Renal cortex interstitium (tissue), 15 donors: ENCODE measurements at places on chromosomes 4 and X.

- no peak for DNase-seq
Measured at GRCh38 chr4:147994076-147994475, 262.2 kb downstream of the ARHGAP10 start.

DNA sequence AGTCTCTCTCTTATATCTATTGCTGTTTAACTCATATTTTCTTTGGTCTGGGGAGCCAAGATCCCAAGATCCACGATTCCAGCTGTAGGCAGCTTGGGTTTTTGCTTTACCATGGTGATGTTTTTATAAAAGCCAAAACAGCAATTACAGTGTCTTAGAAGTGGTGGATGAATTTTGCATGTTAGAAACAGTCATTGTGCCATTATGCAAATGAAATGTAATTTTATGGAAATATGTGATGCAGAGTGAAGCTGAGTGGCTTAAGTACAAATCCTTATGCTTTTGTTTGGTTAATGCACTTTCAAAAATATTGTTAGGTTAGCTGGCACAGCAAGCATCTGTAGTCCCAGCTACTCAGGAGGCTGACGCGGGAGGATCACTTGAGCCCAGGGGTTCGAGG is 32.8 kb upstream of the PTTG2 start:
- no peak for DNase-seq

DNA sequence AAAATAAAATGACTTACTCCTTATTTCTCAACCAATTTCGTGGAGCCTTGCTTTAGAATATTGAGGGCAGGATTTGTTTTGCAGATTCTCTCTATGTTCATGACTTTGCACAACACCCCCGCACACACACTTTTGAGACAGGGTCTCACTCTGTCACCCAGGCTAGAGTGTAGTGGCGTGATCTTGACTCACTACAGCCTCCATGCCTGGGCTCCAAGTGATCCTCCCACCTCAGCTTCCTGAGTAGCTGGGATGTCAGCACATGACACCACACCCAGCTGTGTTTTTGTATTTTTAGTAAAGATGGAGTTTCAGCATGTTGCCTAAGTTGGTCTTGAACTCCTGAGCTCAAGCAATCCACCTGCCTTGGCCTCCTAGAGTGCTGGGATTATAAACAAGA is 12.0 kb downstream of the CT47C1 start:
- no peak for DNase-seq

DNA sequence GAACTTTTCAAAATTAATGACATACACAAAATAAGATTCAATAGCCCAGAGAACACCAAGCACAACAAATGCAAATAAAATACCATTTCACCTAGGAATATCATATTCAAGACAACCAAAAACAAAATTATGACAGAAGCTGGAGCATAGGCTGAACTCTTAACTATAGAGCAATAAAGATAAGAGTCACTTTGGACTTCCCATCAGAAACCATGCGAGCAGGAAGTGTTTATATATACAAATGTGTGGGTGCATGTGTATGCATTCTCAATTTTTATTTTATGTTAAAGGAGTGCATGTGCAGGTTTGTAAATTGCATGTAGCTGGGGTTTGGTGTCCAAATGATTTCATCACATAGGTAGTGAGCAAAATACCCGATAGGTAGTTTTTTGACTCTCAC is 291.6 kb downstream of the ARAP2 start:
- DNase-seq: no peak

GRCh38 chr4:111689214-111689613 is 456.0 kb upstream of the FAM241A start:
- DNase-seq: no peak

- no peak for DNase-seq
Measured at GRCh38 chrX:57583477-57583876, 8.3 kb upstream of the ZXDB start.

DNA sequence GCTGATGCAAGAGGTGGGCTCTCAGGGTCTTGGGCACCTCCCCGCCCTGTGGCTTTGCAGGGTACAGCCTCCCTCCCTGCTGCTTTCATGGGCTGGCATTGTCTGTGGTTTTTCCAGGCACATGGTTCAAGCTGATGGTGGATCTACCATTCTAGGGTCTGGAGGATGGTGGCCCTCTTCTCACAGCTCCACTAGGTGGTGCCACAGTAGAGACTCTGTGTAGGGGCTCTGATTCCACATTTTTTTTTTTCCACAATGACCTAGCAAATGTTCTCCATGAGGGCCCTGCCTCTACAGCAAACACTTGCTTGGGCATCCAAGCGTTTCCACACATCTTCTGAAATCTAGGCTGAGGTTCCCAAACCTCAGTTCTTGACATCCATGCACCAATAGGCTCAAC is 657.9 kb upstream of the CT83 start:
- no peak for DNase-seq

DNA sequence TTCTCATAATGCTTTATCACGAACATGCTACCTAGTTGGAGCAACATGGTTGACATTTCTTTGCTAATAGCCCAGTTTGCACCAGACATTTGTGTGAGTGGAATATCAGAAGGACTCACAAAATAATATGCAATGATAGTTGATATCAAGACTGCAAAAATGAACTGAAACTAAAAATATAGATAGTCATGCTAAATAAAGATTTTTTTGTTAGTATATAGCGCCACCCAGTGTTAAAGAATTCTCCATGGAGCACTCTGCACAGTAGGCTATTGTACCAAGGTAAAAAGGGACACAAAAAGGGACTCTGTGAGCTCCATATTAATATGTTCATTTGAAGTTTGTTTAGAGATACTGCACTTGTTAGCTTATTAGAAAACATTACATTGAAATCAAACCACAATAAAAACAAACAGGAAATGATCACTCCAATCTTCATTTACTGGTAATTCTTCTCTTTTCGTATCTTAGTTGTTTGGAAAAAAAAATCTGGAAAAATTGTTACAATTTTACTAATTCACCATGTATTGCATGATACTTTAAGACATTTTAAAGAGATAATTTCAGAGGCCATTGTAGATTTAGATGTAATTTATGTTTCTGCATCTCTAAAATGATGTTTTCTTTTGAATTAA is 1509.6 kb downstream of the ADGRL3 start:
- peak; percentile 36 for DNase-seq

DNA sequence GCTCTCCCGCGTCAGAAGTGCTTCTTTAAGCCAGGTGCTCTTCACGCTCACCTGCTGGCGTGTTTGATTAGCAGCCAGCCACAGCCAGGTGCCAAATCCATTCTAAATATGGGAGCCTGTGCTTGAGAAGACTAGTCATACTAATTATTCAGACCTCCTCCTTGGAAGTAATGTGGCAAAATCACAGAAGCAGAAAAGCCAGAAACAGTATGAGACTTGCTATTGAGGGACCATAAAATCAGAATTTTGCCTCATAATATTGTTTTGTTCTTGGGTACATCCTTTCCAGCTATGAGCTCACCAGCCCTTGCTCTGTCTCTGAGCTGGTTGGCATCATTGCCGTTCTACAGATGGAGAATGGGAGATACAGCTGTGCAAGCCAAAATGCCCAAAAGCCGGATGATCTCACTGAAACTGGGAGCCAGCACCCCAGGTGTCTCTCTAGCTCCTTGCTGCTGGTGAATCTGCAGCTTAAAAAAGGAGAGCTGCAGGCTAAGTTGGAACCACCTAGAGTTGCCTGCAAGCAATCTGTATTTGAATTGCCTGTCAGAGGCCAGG is 205.4 kb downstream of the SHROOM3 start:
- no peak for DNase-seq

DNA sequence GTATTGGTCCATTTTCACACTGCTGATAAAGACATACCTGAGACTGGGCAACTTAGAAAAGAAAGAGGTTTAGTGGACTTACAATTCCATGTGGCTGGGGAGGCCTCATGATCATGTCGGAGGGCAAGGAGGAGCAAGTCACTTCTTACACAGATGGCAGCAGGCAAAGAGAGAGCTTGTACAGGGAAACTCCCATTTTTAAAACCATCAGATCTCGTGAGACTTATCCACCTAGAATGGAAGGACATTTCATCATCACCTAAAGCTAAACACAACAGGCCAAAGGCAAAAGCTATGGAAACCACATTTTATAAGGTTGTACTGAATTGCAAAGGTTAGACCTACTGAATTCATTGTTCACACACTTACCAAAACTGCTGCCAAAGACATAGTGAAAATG is 6.0 kb upstream of the SLC25A43 start:
- DNase-seq: no peak

GRCh38 chr4:89134775-89135319 is 23.5 kb downstream of the TIGD2 start:
- no peak for DNase-seq

- DNase-seq: no peak
Measured at GRCh38 chr4:100317032-100317864, 127.0 kb upstream of the DDIT4L start.

DNA sequence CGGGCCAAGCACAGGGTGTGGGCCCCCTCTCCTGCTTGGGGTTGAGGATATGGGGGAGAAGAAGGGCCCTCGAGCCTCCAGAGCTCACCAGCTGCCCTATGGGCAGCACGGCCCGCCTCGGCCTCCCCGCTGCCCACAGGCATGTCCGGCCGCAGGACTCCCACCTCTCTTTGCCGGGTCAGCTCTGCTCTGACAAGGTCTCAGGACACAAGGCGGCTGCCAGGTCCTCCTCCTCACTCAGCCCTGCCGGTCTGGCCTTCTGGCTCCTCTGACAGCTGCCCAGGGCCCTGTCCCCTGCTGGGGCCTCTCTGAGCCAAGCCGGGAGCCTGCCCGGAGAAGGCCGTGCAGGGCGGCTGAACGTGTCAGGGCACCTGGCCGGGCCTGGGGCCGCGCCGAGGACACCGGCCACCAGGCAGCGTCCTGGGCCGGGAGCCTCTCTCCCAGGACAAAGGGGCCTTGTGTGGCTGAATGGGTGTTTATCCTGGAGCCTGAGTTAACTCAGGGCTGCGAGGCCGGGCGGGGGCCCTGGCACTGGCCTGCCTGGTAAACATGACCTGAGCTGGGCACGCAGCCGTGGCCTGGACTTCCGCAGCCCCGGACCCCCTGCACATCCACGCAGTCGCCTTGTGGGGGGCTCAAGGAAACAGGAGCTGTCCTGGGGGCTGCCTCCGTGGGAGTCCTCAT is 25.7 kb downstream of the TACC3 start:
- DNase-seq: no peak

- DNase-seq: no peak
Measured at GRCh38 chr4:74410272-74410671, 34.7 kb upstream of the AREG start.

GRCh38 chrX:53080628-53081580 is 1.3 kb upstream of the TSPYL2 start:
- DNase-seq: no peak

- no peak for DNase-seq
Measured at GRCh38 chrX:124203311-124203710, 129.1 kb upstream of the TEX13D start.

GRCh38 chrX:139930401-139930800 is 2.5 kb downstream of the ATP11C start:
- no peak for DNase-seq

GRCh38 chrX:82362550-82362949 is 1145.5 kb upstream of the POU3F4 start:
- no peak for DNase-seq

GRCh38 chr4:3638080-3638795 is 106.0 kb upstream of the LRPAP1 start:
- DNase-seq: peak; percentile 72

- DNase-seq: no peak
Measured at GRCh38 chrX:16848541-16848940, 21.6 kb downstream of the RBBP7 start.

DNA sequence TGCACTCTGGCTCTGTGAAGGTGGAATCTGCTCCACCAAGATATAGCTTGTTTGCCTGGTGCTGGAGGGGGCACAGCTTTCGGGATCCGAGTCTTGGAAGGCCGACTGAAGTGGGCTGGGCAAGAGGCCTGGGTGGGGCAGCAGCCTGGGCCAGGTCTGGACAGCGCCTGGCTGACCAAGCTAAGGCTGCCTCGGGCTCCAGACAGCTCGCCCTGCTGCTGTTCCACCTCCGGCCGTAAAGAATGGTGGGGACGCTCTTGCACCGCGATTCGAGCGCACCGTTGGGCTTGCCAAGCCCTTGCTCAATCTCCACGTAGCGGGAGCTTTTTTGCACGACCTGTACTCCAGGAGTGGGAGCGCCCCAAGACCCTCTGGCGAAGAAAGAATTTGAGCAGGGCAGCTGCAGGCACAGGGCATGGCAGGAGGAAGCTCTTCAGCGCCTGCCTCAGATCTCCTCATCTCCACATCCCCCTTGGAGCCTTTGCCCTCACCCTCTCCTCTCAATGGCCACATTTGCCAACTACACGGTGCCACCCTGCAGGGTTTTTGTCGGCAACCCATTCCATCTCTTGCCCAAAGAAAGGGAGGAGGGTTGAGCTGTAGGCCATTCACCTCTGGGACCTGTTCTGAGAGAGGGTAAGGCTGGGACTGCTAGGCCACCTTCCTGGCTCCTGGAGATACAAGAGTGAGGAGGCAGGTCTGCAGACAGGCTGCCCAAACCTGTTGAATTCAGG is 18.9 kb downstream of the CNGA2 start:
- DNase-seq: peak; percentile 12

DNA sequence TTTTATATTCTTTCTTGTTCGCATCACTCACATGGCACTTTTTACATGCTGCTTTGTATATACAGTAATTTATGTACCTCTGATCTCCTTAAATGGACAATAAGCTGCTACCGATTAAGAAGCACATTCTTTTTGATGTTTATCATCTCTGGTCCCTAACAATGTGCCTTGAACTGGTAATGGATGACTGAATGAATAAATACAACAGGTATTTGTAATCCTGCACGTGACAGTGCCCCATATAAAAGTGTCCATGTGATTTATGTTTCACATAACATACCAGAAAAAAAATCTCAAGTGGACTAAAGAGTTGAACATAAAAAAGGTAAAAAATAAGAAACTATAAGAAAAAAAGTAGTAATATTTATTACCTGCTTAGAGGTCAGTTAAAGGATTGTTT is 7.7 kb upstream of the SLAIN2 start:
- no peak for DNase-seq

- DNase-seq: no peak
Measured at GRCh38 chrX:120021927-120022326, 55.6 kb downstream of the RHOXF2B start.

DNA sequence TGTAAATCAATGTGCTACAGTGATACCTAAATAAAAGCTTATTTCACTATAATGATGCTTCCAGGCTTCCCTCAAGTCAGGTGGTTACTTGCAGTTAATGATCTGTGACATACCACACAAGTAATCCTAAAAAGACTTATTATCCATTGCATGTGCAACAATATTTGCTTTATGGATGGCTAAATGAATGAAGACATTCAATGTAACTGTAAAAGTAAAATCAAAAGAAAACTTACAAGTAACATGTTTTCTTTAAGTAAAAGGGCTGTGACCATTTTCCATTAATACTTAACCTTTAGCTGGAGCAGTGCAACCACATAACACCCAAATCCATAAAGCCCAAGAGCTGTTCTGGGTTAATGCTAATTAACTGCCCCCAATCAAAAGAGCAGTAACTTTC is 42.6 kb downstream of the RAB28 start:
- DNase-seq: no peak

DNA sequence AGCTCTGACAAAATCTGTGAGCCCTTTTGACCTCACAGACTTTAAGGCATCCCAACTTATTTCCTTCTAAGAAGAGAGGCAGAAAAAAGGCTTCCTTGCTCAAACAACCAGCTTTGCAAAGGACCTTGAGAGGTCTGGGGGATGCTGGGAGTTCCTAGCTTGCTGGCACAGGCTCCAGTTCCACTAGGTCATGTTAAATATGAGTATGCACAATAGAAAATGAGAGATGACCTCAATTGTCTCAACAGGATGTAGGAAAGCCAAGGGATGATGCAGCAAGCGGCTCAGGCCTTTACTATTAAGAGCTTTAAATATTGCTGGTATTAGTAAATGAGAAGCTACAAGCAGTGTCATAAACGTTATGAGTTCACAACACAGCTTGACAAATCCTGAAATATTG is 13.3 kb upstream of the ZNF827 start:
- DNase-seq: no peak
